ENCODE measurements at places on chromosomes 16 and 17.

DNA sequence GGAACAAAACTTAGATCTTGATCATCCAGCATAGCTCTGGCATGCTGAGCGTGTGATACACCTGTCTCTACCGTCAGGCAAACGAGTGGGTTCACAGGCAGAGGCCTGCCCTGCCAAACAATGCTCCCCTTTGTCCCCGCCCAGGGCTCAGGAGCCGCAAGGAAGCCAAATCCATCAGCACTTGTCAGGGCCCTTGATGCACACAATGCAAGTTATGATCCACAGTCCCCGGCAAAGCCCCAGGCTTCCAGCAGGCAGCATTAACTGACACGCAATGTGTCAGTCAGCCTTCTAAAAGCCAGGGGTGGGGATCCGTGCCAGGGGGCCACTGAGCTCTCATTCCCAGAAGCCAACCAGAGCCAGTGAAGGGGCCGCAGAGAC is 460.9 kb downstream of the SLC39A11 start:
- DNase-seq = no peak

DNA sequence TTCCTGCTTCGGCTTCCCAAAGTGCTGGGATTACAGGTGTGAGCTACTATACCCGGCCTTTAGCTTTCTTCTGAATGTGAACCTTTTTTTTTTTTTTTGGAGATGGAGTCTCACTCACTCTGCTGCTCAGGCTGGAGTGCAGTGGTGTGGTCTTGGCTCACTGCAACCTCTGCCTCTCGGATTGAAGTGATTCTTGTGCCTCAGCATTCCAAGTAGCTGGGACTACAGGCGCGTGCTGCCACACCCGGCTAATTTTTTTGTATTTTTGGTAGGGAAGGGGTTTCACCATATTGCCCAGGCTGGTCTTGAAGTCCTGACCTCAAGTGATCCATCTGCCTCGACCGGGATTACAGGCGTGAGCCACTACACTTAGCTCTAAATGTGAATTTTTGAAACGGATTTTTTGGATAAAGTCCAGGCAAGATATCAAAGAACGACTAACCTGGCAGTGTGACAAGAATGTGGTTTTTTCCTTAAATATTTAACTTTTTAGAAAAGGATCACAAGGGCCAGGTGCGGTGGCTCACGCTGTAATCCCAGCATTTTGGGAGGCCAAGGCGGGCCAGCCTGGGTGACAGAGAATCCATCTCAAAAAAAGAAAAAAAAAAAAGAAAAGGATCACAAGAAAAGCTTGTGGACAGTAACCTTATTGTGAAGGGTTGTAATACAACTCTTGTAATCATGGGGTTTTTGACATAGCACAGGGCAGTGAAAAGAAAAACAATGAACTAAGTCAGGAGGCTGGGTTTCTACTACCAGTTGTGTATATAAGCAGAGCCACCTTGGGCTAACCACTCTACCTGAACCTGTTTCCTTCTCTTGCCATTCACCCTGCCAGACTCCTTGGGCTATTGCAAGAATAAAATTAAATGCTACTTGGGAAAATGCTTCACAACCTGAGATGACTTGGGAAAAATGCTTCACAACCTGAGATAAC is 6.2 kb downstream of the BRCA1 start:
- no peak for DNase-seq

GRCh38 chr17:43631429-43631828 is 30.3 kb downstream of the MEOX1 start:
- no peak for DNase-seq

- DNase-seq = no peak
Measured at GRCh38 chr17:8608001-8608400, 22.5 kb downstream of the MYH10 start.

DNA sequence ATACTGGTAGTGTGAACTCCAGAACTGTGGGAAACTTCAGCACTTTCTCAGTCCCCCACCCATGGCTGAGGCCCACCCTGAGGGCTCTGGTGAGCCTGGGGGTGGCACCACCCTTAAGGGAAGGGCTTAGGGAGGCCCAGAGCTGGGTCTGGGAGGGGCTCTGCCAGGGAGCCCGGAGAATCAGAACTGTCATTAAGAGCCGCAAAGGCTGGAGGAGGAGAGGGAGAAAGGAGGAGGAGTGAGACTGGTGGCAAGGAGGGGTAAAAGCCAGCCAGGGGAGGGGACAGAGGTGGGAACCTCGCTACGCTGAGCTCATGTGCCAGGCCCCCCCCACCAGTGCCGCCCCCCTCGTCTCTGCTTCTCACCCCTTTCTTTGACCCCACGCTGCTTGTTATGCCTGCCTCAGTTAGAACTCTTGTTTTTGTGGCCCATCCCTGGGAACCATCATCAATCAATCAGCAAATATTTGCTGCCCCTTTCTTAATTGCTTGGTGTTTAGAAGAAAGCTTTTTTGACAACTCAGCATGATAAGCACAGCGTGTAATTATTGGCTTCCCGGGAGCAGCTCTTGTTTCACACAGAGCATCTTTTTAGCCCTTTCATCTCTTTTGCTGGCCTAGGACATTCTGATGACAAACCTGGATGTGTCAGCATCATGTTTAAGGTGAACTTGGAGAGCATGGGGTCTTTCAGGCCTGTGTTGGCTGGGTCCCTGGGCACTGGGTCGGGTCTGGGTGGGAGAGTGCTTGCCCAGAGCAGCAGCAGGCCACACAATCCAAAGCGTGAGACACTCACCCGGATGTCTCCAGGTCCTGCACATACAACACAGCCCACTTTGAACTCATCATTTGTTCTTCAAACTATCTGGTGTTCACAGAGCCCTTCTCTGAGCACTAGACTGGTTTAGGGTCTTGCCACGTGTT is 77.7 kb downstream of the NETO2 start:
- no peak for DNase-seq

All from activated CD8-positive, alpha-beta memory T cell treated with anti-CD3 and anti-CD28 coated beads for 1 hour (primary cell).